ENCODE measurements at places on chromosomes 6 and 20.
A peak's percentile ranks its signal among the peaks of the same experiment; 100 is the strongest.

GRCh38 chr6:16286151-16286522 is 47.8 kb downstream of the GMPR start:
- DNase-seq = peak; percentile 78

DNA sequence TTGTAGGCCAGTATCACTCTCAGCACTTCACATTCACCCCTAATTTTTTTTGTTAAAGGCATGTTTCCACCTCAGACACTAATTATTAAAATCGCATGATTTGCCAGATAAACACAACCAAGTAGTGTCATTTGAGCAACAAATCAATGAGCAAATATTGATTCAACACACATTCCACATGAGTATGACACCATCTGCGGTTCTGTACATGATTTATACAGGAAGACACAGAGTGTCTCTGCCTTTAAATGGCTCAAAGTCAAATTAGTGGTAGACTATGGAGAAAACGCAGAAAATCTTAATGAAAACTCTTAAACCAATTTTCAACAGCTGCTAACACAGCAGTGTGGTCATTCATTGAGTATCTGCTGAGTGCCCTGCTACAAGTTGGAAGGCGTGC is 300.2 kb downstream of the SOX4 start:
- DNase-seq = no peak

- DNase-seq = no peak
These were observed 1062.0 kb downstream of the HACE1 start for GRCh38 chr6:103797738-103798137.

GRCh38 chr20:46708172-46708860 is 1.1 kb upstream of the SLC2A10 start:
- no peak for DNase-seq

- DNase-seq = no peak
These were observed 13.1 kb upstream of the ZSCAN9 start for GRCh38 chr6:28211840-28212509.

DNA sequence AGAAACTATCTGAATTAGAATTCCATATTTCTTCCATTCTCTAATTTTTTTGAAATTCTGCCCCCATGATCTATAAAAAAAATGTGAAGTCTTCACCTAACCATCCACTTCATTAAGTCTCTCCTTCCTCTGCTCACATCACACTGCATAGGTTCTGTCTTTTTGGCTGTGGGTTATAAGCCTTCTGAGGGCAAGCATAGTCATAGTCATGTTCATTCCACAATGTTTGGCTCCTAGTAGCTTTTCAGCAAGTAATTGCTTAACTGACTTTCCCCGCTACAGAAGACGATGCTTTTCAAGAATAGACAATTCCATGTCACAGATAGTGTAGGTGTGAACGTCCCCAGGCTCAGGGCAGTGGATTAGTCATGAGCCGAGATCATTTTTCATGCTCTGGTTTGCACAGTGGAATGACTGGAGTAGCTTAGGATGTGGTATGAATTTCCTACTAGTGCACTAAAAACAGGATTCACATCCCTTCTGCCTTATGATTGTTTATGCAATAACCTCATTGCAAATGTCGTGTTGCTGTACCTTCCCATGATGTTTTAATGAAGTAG is 29.1 kb downstream of the WRNIP1 start:
- DNase-seq = no peak

DNA sequence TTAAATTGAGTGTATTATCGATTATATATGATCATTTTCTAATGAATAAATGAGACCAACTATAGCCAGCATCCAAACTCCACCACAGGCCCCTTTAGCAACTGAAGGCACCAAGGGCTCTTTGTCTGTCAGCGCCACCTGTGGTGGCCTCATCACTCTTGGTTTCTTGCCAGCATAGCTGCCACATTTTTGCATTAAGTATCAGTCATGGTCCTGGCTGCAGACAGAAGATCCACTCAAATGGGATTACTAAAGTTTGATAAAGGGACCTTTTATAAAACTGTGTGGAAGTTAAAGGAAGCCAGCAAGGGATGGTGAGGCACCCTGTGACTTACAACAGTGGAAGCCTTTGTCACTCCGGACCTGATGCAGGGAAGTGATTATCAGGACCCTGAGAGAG is 162.9 kb downstream of the C6orf118 start:
- peak; percentile 81 for DNase-seq

- no peak for DNase-seq
These were observed 67.9 kb upstream of the CDH4 start for GRCh38 chr20:61184194-61184593.

- no peak for DNase-seq
These were observed 9.5 kb downstream of the ADAT2 start for GRCh38 chr6:143441010-143441409.

- DNase-seq = no peak
These were observed 84.3 kb upstream of the NRN1 start for GRCh38 chr6:6090861-6091607.

- DNase-seq = no peak
These were observed 154.5 kb upstream of the PLCB4 start for GRCh38 chr20:8914421-8914820.

- DNase-seq = no peak
These were observed 93.8 kb downstream of the FOXA2 start for GRCh38 chr20:22490287-22491193.

DNA sequence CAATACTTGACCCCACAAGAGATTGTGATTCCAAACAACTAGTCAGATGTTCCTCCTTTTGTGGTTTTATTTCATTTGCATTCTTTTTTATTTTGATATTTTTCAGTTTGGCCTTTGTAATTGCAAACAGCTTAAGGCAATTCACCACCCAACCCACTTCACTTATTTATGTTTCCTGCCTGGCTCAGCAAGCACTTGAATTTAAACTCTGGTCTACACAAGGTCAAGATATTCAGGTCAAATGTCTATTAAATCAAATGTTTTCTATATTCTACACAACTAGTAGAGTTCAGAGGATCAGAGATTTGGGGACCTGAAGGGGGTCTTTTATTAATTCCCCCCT is 100.1 kb downstream of the SGK1 start:
- no peak for DNase-seq
